ENCODE measurements at places on chromosomes 12 and 14.

- no peak for DNase-seq
Measured at GRCh38 chr12:96520767-96521166, 31.4 kb downstream of the CFAP54 start.

- no peak for DNase-seq
Measured at GRCh38 chr12:92547906-92548305, 154.9 kb upstream of the PLEKHG7 start.

DNA sequence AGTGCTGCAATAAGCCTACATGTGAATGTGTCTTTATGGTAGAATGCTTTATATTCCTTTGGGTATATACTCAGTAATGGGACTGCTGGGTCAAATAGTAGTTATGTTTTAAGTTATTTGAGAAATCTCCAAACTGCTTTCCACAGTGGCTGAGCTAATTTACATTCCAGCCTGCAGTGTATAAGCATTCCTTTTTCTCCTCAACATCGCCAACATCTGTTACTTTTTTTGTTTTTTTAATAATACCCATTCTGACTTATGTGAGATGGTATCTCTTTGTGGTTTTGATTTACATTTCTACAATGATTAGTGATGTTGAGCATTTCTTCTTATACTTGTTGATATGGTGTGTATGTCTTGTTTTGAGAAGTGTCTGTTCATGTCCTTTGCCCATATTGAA is 1186.2 kb downstream of the BCL11B start:
- peak; percentile 12 for DNase-seq

GRCh38 chr14:92950193-92950540 is 27.2 kb downstream of the CHGA start:
- no peak for DNase-seq

GRCh38 chr12:121803861-121804416 is at the start of gene SETD1B:
SETD1B (plus strand) TSS chr12:121804009; CDS start chr12:121804738, 729 bp downstream.
- DNase-seq: peak; percentile 43

GRCh38 chr12:109115758-109116610 is at the start of gene ACACB:
ACACB (plus strand) TSS chr12:109116587; CDS start chr12:109139406, 22,819 bp downstream.
- DNase-seq: no peak

GRCh38 chr12:70255311-70255710 is 12.1 kb downstream of the CNOT2 start:
- DNase-seq: peak; percentile 12

GRCh38 chr12:130644146-130644545 is 72.0 kb downstream of the RIMBP2 start:
- DNase-seq: no peak

GRCh38 chr12:106001105-106001836 is 137.5 kb downstream of the NUAK1 start:
- DNase-seq: no peak

DNA sequence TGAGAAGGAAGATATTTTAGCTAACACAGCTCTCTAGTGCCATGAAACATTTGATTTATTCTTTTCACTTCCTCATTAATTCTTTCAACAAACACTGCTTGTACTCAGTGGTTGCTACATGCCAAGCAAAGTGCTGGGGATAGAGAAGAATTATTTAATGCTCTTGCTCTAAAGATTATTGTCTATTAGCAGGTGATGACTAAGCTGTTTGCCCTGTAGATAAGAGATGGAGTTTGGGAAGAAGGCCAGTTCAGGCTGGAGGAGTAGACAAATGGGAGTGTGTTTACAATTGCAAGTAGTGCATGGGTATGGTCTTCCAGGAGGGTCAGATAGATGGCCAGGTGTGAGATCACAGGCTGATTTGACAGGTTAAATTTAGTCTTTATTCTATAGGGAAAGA is 99.8 kb upstream of the SEL1L start:
- DNase-seq: no peak

DNA sequence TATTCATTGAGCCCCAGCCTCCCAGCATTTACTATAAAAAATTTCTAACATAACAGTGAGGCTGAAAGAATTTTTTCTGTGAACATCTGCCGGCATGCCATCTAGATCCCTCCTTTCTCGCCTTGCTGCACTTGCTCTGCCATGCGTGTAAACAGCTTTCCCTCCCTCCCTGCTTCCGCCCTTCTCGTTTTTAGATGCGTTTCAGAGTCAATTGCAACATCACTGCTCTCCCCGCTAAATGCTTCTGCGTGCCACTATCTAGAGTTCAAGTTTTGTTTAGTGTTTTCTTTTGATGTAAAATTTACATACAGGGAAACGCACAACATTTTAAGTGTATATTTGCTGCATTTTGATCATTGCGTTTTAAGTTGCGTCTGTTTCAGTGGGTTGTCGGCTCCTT is 83.6 kb downstream of the CCDC92 start:
- DNase-seq: no peak

DNA sequence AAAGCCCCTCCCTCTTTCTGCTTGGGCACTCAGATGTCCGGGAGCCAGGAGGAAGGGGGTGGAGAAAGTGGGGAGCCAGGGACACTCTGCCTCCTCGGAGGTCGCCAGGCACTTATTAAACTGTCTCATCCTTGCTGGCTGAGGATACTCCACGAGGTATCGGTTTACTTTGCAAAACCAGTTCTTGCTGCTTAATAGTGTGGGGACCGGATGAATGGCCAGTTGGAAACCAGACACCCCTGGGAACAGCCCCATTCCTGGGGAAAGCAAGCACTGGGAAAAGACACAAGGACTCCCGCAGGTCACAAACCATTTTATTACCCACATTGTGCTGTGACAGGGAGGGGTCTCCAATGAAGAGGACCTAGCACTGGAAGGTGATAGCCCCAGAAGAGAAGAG is 34.2 kb downstream of the CCDC88C start:
- DNase-seq: no peak

DNA sequence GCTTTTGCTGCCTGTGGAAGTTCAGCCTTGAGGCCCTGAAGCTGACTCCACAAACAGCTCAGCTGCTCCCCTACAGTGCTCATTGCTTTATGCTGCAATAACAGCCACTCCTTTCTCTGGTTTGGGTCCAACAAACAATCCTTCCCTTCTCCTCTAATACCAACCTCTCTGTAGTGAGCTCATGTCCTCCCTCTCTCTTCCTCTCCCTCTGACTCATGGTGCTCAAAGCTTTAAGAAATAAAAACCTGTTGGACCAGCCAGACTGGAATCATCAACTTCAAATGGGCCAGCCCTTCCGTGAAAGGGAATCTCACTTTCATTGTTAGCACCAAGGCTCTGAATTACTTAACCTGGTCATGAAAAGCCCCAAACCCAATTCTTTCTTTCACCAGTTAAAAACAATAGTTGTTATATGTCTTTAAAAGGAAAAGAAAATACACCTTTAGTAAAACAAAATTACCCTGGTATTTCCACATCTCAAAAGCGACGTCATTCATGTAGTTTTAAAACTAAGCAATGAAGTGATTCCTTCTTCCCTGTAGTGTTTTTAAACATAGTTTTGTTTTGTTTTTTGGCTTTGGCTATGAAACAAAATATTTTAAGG is 126.4 kb downstream of the DUSP6 start:
- DNase-seq: peak; percentile 99

DNA sequence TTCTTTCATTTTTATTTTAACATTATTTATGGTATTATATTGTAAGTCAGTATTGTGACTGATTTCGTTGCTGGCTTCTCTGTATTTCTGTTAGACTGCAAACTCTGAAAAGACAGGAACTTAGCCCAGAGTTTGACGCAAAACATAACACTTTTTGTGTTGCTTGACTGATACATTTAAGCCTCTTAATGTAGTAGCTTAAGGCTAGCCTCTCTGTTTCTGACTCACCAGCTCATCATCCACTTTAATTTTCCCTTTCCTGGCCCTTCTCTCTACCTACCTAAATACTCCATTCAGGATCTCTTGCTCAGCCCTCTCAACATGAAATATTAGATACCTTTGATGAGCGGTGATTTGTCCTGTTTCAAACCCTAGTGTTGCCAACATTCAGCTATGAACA is 420.6 kb downstream of the LRFN5 start:
- no peak for DNase-seq

DNA sequence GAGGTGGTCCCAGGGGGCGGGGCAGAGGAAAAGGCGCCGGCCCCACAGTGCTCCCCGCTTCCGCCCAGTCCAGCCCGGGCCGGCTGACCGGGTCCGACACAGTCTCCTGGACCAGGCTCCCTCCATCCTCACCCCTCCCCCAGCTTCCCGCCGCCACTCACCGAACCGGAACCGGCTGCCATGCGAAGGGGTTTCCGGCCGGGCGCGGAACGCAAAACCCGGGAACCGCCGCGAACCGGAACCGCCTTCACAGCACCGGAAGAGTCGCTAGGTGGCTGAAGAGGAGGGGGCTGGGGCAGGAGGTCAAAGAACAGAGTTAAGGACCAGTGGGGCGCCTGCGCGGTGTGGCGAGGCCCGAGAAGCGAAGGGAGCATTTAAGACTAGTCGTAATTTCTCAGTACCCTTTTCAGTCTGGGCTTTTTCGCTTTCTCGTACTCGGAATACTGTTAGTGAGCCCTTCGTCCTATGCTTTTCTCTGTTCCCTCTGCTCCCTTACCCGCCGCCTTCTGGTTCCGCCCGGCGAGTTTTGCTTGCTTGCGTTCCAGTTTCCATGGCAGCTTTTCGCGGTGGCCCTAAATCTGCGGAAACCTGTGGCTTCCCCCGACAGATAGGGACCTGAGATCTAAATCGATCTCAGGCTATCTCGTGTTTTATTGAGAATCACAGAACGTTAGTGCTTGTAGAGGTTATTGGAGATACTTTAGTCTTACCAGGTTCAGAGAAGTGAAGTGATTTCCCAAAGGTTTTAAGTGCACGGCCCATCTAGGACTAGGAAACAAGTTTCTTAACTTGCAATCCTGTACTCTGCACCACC is at the start of gene SENP1:
Gene SENP1 (minus strand): TSS at position 213 of the 814 bp plus-strand sequence. CDS start 4,607 bp downstream, outside the sequence.
- peak; percentile 85 for DNase-seq

GRCh38 chr12:84912198-84913128 is at the start of gene SLC6A15:
SLC6A15 (minus strand) TSS chr12:84912799; CDS start chr12:84892120, 20,679 bp downstream.
- DNase-seq: peak; percentile 88

GRCh38 chr12:80877721-80878265 is 59.9 kb downstream of the LIN7A start:
- DNase-seq: no peak

DNA sequence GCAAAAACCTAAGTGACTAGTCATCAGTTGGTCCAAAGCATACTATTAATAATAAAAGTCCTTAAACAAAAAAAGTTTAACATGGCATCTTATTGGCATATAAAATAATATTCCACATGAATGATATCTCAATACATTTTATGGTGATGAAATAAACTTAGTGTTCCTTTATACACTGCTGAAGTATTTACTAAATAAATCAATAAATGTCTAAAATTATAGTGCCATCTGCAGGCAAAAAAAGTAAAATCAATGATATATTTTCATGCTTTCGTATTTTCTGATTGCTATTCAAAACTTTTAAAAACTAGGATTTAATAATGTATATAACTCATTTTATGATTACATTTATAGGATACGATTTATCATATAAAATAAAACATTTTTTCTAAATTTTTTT is 30.5 kb downstream of the PUS7L start:
- no peak for DNase-seq

GRCh38 chr12:6541371-6542165 is 7.3 kb downstream of the GAPDH start:
- DNase-seq: no peak

GRCh38 chr12:59182191-59182590 is 261.9 kb upstream of the LRIG3 start:
- peak; percentile 69 for DNase-seq

GRCh38 chr12:55820679-55821078 is 2.8 kb downstream of the ORMDL2 start:
- no peak for DNase-seq

DNA sequence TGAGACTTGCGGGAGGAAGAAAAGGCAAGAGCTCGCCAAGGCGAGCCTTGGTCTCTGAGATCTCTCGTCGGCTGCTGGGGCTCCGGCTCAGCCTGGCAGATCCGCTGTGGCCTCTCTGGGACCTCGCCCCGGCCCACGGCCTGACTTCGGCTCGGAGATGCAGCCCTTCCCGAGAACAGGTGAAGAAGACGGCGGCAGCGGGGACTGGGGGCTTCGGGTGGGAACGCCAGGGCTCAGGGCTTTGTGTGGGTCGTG is 6.0 kb upstream of the HOXC9 start:
- no peak for DNase-seq

- no peak for DNase-seq
Measured at GRCh38 chr14:103540821-103541708, 12.1 kb downstream of the TRMT61A start.
